ENCODE measurements at places on chromosomes 3 and 15. TPM values are rescaled to one million over a fixed set of nuclear protein-coding genes. Genes with fewer than 3 reads are reported as not detected.

DNA sequence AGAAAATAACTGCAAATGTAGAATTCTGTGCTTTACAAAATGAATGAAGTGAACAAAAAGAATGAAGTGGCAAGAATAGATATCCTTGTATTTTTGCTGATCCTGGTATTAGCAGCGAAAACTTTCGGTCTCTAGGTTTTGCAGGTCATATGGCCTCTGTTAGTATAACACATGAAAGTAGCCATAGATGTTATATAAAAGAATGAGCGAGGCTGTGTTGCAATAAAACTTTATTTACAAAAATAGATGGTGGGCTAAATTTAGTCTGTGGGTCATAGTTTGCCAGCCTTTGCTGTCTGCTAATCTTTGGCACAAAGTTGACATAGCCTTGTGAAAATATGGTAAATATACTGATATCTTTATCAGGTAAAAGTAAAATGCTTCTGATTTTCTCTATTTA is 35.2 kb downstream of the SEC22A start:
- no peak for DNase-seq

DNA sequence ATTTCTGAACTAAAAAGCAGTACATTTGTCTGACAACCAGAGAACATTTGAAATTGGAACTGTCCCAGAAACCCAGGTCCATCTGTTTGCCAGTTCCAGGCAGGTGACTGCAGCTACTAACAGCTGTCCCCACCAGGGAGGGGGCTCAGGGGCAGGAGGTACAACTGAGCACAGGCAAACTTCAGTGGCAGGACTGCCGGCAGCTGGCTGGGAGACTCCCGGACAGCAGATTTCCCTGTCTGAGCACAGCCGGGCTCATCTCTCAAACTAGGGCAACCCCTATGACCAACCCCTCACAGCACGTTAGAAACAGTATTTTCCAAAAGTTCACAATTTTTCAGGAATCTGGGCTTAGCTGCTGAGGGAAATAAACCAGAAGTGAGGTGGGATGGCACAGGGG is 88.8 kb downstream of the MEGF11 start:
- no peak for DNase-seq

- DNase-seq: no peak
Observed at GRCh38 chr3:108006881-108007331, 83.9 kb downstream of the CD47 start.

DNA sequence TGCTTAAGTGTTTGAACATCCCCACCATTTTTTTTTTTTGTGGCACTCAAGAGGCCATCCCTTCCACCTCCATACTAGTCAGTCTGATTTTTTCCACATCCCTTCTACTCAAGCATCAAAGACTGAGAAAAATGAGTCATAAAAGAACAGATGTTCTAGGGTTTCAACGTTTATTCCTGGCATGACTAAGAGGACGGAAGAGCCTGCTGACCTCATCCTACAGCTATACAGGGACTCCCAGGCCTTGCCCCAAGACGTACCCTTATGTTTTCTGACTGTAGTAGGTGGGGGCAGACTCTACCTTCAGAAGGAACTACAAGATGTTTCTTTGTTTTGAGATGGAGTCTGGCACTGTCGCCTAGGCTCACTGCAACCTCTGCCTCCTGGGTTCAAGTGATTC is 3.3 kb upstream of the ITPKA start:
- peak; percentile 98 for DNase-seq

- no peak for DNase-seq
Observed at GRCh38 chr15:56985856-56986255, 67.4 kb downstream of the TCF12 start.

- DNase-seq: peak; percentile 30
Observed at GRCh38 chr3:155890671-155891190, 20.3 kb downstream of the GMPS start.

GRCh38 chr3:126964950-126965349 is 18.0 kb upstream of the PLXNA1 start:
- DNase-seq: no peak

- no peak for DNase-seq
Observed at GRCh38 chr3:861721-862120, 231.1 kb upstream of the CNTN6 start.

DNA sequence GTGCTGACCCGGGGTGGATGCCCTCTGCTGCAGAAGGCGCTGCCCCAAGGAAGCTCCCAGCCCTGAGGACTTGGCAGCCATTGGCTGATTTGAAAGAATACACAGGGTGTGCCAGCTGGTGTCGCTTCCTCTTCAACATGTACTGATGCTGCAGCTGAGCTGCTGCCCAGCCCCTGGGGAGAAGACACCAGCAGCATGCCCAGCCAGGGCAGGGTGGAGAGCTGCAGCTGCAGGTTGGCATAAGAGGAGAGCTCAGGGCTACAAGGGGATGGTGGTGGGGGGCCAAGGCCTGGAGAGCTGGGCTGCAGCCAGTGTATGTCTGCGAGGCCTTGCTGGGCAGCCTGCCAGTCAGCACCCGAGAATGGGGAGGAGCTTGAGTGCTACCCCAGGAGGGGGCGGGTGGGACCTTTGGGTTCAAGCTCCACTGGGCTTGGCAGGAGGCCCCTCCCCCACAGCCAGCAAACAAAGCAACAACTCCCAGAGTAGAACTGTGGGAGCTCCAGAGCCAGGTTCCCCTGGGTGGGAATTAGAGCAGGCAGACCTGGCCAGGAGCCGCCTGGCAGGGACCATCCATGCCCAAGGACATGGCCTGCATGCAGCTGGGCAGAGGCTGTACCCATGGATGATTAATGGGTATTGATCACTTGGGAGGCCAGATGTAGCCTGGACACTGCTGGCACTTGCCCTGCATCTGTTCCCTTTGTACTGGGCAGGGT is 9.2 kb upstream of the SEMA4B start:
- DNase-seq: peak; percentile 49

DNA sequence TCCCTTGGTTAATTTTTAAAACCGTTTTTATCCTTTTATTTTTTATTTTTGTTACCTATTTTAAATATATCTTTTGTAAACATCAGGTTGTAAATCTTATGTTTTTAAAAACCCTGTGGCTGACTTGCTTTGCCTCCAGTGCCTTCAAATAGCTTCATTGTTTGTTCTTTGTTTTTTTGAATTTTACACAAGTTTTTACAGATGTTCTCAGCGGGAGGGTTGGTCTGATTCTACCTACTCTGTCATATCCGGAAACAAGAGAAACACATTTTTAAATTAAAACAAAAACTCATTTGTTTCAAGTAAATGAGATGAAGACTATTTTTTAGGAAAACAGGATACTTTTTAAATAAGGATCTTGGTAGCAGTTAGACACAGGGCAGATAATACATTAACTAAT is 129.0 kb upstream of the THRB start:
- DNase-seq: no peak

- no peak for DNase-seq
Observed at GRCh38 chr3:193769437-193769836, 176.4 kb downstream of the OPA1 start.

- DNase-seq: no peak
Observed at GRCh38 chr15:38562278-38562677, 2.3 kb downstream of the RASGRP1 start.

DNA sequence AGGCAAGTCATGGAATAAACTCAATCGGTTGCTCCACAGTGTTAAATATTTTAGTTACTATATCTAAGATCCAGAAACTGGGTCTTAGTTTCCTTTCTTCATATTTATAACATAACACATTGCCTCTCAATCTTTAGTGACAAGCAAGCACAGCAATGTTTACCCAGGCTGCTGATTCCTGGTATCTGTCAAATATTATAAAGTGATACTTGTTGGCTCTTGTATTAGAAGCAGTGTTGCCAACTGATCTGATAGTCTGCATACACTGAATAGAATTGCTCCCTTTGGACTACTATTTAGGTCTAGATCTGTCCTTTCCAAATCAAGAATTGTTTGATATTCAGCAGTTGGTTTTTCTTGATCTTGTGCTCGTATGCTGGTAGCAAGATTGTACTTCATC is 7.2 kb upstream of the HHLA2 start:
- no peak for DNase-seq

- DNase-seq: no peak
Observed at GRCh38 chr3:187957165-187957581, 196.8 kb upstream of the LPP start.

- DNase-seq: no peak
Observed at GRCh38 chr3:188394623-188395022, 240.7 kb downstream of the LPP start.

- no peak for DNase-seq
Observed at GRCh38 chr3:73586190-73586589, 38.6 kb downstream of the PDZRN3 start.

The SLC38A3 gene
- total RNA-seq: not detected

The ZBBX gene
- total RNA-seq: not detected

The OCA2 gene
- total RNA-seq: not detected

The FILIP1L gene
- under 0.01 TPM for total RNA-seq

The ITIH3 gene
- total RNA-seq: not detected

The SLC28A1 gene
- not detected for total RNA-seq

The EEFSEC gene
- 11.1 TPM for total RNA-seq

The PLA2G4B gene
- total RNA-seq: 0.39 TPM

The HACD3 gene
- 140 TPM for total RNA-seq

The SNTN gene
- not detected for total RNA-seq

The GCSAM gene
- not detected for total RNA-seq

The BMF gene
- total RNA-seq: 13.8 TPM

The SPRED1 gene
- 67.6 TPM for total RNA-seq

Data from RPMI7951 (cell line).